ENCODE measurements at places on chromosomes 4 and X. TPM values are rescaled to one million over a fixed set of nuclear protein-coding genes. Genes with fewer than 3 reads are reported as not detected.

The PRR32 gene
- not detected for total RNA-seq

The CABS1 gene
- not detected for total RNA-seq

The MAGEA9B gene
- not detected for total RNA-seq

The HS3ST1 gene
- 0.65 TPM for total RNA-seq

The LONRF3 gene
- total RNA-seq, result 0.65 TPM

The FAM13A gene
- total RNA-seq, result 43.9 TPM

The VCX2 gene
- total RNA-seq, result not detected

The SLC10A4 gene
- total RNA-seq, result 0.07 TPM

The CFI gene
- total RNA-seq, result 1.6 TPM
